ENCODE measurements at places on chromosomes 7 and 10.
A peak's percentile ranks its signal among the peaks of the same experiment; 100 is the strongest.

GRCh38 chr7:90713628-90714027, 117.5 kb downstream of the CDK14 start:
- no peak for DNase-seq

DNA sequence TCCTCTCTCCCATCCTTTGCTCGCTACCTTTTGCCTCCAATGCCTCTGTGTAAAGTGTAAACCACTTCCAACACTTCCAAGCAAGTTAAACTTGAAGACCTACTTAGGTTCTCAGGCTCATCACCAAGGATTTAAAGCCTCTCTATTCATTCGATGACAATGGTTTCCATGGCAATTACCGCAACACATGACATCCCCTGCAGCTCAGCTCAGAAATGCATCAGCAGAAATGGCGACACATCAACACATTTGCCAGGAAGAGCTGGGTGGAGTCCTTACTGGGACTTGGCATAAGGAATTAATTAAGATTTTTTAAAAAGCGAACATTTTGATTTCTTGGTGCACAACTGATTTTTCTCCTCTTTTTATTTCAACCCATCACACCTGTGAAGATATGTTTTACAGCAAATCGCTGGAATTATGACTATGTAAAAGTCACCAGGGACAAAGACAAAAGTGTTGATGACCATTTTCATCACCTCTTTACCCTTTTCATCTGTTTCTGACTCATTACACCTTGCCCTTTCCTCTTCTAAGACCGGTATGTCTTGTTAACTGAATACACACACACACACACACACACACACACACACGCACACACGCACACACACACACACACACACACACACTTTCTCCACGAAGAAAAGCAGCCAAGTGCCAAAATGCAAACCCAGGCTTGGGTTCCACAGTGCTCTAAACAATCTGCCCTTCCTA, 453.4 kb upstream of the CELF2 start:
- DNase-seq: no peak

DNA sequence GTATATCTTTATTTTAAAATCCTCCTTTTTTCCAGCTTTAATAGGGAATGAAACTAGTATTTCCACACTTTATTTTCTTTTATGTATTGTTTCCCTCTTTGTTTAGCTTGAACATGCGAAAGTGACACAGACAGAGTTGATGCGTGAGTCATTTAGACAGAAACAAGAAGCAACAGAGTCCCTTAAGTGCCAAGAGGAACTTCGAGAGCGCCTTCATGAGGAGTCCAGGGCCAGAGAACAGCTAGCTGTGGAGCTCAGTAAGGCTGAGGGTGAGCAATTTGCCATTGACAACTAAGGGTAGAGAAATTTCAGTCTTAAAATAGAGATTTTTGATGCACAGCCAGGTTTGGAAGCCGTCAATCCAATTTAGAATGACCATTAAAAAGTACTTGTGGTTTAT, 73.1 kb downstream of the CYP51A1 start:
- no peak for DNase-seq

- DNase-seq: no peak
These were observed 45.0 kb upstream of the PRR15 start for GRCh38 chr7:29518616-29519015.

DNA sequence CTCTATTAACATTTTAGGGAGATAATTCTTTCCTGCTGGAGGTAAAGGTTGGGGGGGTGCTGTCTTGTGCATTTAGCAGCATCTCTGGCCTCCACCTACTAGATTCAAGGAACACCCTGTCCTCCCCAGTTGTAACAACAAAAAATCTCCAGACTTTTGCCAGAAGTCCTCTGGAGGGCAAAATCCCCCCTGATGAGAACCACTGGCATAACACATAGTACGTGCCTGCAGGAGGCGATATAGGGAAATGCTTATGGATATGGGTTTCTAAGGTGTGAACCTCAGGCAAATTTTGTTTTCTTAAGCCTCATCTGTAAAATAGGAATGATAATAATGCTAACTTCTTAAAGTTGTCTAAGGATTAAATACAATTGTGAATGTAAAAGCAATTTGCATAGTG, 2.9 kb upstream of the OSBPL3 start:
- DNase-seq: peak; percentile 55

DNA sequence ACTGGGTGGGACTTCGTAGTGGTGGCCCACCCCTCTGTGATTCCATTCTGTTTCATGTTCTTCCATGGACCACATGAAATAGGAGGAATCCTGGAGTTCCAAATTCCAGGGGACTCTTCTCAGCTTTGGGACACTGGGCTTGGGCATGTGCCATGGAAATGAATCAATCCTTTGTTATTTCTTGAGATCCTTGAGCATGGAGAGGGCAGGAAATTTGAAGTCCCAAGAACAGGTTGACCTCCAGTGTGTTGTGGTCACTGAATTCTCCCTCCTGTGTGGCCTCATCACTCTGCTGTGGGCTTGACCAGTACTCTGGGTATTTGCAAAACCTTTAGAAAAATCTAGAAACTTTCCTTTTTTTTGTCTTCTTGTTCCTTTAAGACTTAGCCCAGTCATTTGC, 22.7 kb downstream of the TACR2 start:
- DNase-seq: no peak

DNA sequence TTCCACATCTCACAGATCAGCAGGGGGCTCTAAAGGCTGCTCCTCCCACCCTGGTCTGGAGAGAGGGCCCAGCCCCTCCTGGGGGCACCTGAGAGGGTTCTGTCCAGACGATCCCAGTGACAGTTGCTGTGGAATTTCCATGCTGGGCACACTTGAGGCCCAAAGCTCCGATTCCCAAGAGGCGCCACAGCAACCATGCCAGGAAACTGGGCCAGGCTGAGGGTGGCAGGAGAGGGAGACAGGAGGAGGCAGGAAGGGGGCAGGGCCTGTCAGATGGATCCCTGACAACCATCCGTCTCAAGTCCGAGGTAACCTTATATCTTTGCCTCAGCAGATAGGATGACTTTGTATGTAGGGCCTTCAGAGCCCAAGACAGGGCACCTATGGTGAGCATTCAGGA, 4.3 kb upstream of the NOS3 start:
- no peak for DNase-seq

GRCh38 chr10:43880160-43880559, 231.5 kb upstream of the ZNF32 start:
- no peak for DNase-seq

DNA sequence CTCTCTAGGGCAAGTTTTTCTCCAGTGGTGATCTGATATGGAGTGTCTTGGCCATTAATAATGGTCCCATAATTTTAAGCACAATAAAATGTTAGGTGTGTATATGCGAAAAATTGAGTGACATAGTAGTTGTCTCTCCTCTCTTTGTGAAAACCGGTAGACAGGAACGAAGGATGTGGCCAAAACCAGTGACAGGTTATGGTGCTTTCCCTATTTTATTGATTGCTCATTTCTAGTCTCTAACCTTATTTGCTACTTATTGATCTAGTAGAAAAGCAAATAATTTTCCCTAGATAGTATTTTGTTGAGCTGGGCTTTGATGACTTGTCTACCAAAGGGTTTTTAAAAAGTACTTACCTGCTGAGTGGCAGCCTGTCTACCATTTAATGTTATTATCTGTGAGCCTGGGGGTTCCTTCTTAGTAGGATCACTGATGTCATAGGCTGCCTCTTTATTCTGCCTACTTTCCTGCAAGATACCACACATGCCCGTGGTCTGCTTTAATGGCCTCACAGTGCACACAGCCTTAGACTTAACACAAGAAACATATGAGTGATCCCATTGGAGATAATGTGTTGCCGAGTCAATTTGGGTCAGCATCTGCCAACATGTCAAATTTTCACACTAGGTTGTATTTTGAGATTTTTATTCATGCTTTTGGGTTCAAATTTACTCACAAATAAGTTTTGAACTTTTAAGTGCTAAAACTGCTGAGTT, 100.0 kb downstream of the AUTS2 start:
- peak; percentile 30 for DNase-seq

DNA sequence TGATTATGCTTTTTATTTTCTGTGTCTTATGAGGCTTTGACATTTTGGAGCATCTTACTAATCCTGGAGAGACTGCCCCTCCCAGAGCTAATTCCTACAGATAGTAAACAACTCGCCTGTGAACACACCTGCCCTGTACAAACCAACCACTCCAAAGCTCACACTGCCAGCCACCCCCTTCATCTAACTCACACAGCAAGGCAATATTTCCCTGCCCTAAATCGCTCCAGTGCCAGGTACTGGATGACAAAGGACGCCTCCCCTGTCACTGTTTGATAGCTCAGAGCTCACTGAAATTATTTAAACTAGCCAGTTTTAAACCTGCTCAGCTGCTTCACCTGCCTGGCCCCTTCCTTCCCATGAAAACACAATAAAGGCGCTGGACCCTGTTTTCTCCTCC, 535.1 kb upstream of the CELF2 start:
- DNase-seq: no peak

GRCh38 chr10:125865120-125865519, 16.0 kb downstream of the DHX32 start:
- no peak for DNase-seq

DNA sequence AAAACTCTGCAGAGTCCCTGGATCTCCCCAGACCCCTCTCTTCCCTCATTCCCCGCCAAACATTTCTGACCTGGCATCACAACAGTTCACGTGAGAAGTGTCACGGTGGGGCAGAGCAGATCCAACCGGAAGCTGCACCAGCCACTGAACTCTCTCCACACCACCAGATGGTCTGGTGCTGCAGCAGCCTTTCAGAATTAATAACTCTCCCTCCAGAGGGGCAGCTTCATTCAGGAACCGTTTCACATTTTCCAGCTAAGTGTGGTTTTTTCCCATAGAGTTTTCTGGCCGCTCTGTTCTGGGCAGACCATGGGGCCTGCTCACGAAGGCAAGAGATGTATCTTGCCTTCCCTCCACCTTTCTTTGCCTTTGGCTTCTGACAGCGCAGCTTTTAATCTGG, 486.7 kb upstream of the GALNT17 start:
- DNase-seq: no peak

- DNase-seq: no peak
These were observed 1.0 kb downstream of the GRM8 start for GRCh38 chr7:127251465-127252376.

DNA sequence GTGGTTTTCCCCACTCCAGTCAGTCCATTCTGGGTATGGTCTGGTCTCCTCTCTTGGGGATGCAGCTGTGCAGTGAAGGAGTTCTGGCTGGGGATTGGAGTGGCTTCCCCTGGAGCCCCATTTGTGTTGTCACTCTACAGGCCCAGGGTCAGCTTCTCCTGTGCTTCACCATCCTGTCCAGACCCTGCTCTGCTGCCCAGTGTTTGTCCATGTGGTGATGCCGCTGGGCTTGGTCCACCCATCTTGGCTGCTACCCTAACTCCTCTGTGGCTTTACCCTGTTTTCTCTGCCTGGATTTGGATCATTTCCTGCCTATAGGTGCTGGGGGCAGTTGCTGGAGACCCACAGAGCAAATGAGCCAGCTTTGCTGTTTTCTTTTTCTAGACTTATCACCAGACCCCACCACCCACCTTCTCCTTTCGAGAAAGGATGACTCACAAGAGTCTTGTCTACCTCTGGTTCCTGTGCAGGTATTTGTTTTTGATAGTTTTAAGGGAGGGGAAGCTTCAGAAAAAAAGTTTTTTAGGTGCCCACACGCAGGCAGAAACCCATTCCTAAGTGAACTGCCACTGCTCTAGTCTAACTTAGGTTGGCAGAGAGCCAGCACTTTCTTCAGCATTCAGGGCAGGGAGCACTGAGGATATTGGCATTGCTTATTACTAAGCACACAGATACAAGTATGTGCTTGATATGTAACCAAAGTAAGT, 8.5 kb downstream of the ZDHHC16 start:
- DNase-seq: peak; percentile 71

DNA sequence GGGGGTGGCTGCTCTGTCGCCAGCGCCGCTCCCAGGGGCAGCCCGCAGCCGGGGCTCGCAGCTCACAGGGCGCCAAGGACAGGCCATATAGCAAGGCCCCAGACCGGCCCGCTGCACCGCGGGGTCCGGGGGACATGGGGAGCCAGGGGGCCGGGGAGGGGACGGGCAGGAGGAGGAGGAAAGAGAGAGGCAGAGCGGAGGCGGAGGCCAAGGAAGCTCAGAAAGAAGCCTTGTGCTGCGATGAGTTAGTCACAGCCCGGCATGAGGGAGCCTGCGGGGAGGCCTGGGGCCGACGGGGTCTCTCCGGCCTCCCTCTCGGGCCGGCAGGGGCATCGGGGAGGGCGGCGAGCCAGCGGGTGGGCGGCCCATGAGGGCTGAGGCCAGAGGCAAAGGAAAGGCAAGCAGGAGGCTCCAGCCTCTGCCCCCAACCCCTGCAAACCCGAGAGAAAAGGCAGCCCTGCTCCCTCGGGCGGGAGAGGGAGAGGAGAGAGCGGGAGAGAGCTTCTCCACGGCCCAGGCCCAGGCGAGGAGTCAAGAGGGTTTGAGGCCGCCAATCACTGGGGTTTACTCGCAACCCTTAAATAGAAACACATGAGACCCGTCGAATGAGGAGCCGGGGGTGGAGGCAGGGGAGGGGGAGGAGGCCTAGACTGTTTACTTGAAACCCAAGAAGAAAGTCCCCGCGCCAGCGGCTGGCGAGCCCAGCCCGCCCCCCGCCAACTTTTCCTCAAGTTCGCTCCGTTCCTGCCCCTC, 167.9 kb downstream of the NEURL1 start:
- peak; percentile 65 for DNase-seq

DNA sequence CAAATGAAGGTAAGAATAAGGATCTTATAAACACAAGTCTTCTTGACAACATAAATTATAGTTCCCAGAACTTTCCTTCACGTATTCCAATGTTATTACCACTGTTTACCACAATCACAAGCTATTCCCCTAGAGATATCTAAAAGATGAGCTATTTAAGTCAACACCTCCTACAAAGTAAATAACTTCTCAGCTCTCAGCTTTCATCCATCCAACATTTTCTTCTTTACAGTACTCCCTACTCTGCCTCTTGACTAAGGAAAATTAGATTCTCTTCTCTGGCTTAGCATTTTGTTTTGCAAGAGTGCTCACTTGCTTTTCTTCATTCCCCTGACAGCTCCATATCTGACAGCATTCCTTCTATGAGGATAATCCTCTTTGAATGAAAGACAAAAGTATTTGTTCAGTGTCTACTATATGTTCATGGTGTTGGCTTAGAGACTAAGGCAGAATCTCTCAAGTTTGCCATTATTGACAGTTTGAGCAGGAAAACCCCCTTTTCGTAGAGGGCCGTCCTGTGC, 93.0 kb upstream of the IL6 start:
- no peak for DNase-seq

DNA sequence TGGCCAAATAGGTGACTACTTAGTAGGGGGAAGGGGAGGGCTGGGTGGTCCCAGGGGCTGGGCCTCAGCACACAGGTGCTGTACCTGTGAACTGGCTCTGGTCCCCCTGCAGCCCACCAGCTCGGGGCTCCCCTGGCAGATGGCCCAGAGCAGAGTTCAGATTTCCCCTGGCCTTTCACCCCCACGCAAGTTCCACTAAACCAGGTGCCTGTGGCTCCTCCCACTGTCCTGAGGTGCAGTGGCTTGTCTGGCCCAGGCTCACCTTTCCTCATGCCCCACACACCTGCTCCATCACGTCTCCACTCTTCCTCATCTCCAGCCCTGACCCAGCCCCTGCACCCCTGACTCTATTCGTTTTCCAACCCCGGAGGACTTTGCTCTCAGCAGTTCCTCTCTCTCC, 47.3 kb upstream of the OPALIN start:
- no peak for DNase-seq

DNA sequence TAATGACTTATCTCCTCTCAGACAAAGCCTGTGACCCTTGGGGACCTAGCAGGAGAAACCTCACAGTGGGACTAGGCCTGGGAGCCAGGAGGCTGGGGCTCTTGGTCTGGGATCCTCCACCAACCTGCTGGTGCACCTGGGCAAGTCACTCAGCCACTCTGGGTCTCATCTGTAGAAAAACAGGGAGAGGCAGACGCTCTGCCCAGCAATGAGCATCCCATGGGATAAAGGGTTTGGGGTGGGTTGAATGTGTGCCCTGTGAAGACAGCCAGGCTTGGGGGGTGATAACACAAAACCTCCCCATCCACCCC, 81.6 kb downstream of the ZMIZ1 start:
- no peak for DNase-seq
